Myometrial cell (primary cell): ENCODE measurements at places on chromosomes 1 and 21. TPM values are rescaled to one million over a fixed set of nuclear protein-coding genes. Genes with fewer than 3 reads are reported as not detected.

MMP23B gene
- 0.58 and 19.3 TPM in 2 replicates for total RNA-seq

KRTAP24-1 gene
- not detected in 2 replicates for total RNA-seq

ARHGAP29 gene
- 58.5 and 81.3 TPM in 2 replicates for total RNA-seq

GSTM2 gene
- total RNA-seq = 19.3 and 22.0 TPM in 2 replicates

OR2T35 gene
- total RNA-seq = not detected in 2 replicates

CYP4Z1 gene
- total RNA-seq = not detected in 2 replicates

HSD3B2 gene
- total RNA-seq = not detected in 2 replicates

KCNJ6 gene
- total RNA-seq = under 0.01 TPM in 1 of 2 replicates, not detected in the other

BOLA1 gene
- total RNA-seq = 12.2 and 16.1 TPM in 2 replicates

EFCAB14 gene
- 35.5 and 36.3 TPM in 2 replicates for total RNA-seq

USH2A gene
- total RNA-seq = not detected in 2 replicates

UROD gene
- 182 and 195 TPM in 2 replicates for total RNA-seq

CDKN2C gene
- total RNA-seq = 28.9 and 40.4 TPM in 2 replicates

IGFN1 gene
- not detected in 2 replicates for total RNA-seq

RHCE gene
- total RNA-seq = 0.53 and 0.58 TPM in 2 replicates

CD5L gene
- not detected in 2 replicates for total RNA-seq

TRIM67 gene
- total RNA-seq = not detected in 2 replicates

RPAP2 gene
- total RNA-seq = 14.4 TPM in 2 replicates

GUCA2A gene
- total RNA-seq = not detected in 2 replicates

SAMD11 gene
- 3.2 and 8.2 TPM in 2 replicates for total RNA-seq

GIPC2 gene
- 1.4 TPM in 2 replicates for total RNA-seq

PLA2G4A gene
- total RNA-seq = 3.9 and 4.0 TPM in 2 replicates

ATP6V1G3 gene
- not detected in 2 replicates for total RNA-seq

GPR161 gene
- 4.9 and 9.2 TPM in 2 replicates for total RNA-seq

PADI2 gene
- not detected in 2 replicates for total RNA-seq

KCNA3 gene
- under 0.01 TPM in 1 of 2 replicates, not detected in the other for total RNA-seq

LCE1A gene
- not detected in 2 replicates for total RNA-seq

BCL2L15 gene
- not detected in 2 replicates for total RNA-seq

SPRR2E gene
- total RNA-seq = not detected in 2 replicates

TSSK3 gene
- not detected in 2 replicates for total RNA-seq

DEPDC1 gene
- 22.5 and 24.8 TPM in 2 replicates for total RNA-seq

TNFAIP8L2 gene
- total RNA-seq = not detected in 2 replicates

RGS1 gene
- not detected in 2 replicates for total RNA-seq

FNDC5 gene
- 0.58 TPM in 1 of 2 replicates, not detected in the other for total RNA-seq

OR10Z1 gene
- total RNA-seq = not detected in 2 replicates

HES3 gene
- not detected in 2 replicates for total RNA-seq

CD84 gene
- total RNA-seq = not detected in 2 replicates

TTC13 gene
- 7.4 and 17.0 TPM in 2 replicates for total RNA-seq

CLCNKB gene
- total RNA-seq = 1.6 TPM in 1 of 2 replicates, not detected in the other

FAM177B gene
- total RNA-seq = not detected in 2 replicates

TNNI3K gene
- total RNA-seq = 1.2 and 6.2 TPM in 2 replicates

CD52 gene
- 0.71 TPM in 1 of 2 replicates, not detected in the other for total RNA-seq

FAM72B gene
- 2.3 and 5.0 TPM in 2 replicates for total RNA-seq

RNU1-4 gene
- total RNA-seq = not detected in 2 replicates

DMRTA2 gene
- total RNA-seq = not detected in 2 replicates

TUFT1 gene
- total RNA-seq = 8.1 and 8.5 TPM in 2 replicates

SLC22A15 gene
- 1.4 and 3.4 TPM in 2 replicates for total RNA-seq

SPRR2F gene
- total RNA-seq = not detected in 2 replicates

CLIC4 gene
- 450 and 548 TPM in 2 replicates for total RNA-seq

FCGR3A gene
- not detected in 2 replicates for total RNA-seq

NUDC gene
- total RNA-seq = 90.2 and 98.4 TPM in 2 replicates

OR6K2 gene
- not detected in 2 replicates for total RNA-seq
